SK-N-SH treated with all-trans-retinoic acid at 6 μM for 48 hours (cell line): ENCODE measurements at places on chromosomes 12 and 14.

GRCh38 chr12:24138041-24138440, 188.6 kb upstream of the SOX5 start:
- ATAC-seq: no peak

- ATAC-seq: no peak
Measured at GRCh38 chr14:50355692-50356091, 41.0 kb downstream of the CDKL1 start.

DNA sequence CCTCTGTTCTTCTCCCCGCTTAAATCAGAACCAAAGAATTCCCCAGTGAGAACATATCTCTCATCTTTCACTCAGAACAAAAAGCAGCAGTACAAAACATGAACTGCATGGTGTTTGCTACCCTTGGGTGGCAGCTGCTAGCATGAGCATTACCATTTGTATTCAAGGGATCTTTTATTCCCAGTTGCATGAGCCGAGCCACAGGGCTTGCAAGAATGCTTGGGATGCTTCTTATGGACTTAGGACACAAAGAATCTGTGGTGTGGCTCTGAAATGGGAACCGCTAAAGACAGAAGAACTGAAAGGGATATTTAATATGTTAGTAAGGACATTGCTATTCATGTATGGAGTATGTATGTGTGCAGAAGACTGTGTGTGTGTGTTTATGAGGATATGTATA, 190.6 kb downstream of the TMX1 start:
- no peak for ATAC-seq

DNA sequence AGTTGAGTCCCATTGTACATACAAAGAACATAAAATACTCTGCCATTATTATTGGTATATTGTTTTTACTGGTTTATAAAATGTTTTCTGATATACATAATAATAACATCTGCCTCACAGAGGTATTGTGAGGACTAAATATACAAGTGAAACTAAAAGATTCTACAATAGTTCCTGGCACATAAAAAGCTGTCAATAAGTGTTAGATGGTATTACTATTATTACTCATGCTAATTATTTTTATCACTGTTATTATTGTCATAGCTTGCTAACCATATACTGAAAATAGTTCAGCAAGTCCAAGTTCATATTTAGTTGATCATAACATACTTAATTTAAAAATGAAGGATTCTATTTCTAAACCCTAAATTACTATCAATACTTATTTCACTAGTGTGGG, 34.4 kb downstream of the BTG1 start:
- ATAC-seq: no peak

GRCh38 chr14:93638790-93639189, 149.5 kb downstream of the PRIMA1 start:
- ATAC-seq: no peak

DNA sequence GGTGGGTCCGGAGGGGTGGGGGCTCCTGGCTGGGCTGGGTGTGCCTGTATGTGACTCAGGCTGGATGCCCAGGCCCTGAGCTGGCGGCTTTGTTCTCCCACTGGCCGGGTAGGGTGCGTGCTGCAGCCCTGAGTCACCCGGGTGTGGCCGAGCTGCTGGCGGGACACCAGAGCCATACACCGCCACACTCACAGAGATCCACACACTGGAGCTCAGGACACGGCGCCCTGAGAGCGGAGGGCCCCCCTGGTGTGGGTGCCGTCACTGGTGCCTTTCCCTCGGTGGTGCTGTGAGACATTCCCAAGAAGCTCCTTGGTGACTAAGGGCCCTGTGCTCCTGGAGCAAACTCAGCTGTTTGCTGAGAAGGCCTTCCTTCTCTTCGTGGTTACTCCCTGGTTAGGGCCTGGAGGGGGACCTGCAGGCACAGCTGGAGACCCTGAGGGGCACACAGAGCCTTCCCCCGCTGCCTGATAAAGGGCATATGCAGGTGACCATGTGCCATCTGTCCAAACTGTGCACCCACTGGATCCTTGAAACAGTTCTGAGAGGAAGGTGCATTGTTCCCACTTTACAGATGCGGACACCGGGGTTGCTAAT, 44.3 kb downstream of the KRT80 start:
- peak; percentile 87 for ATAC-seq

- no peak for ATAC-seq
Measured at GRCh38 chr14:59310633-59311032, 122.2 kb downstream of the DAAM1 start.

GRCh38 chr12:124419292-124420040, 124.6 kb downstream of the RFLNA start:
- ATAC-seq: no peak

DNA sequence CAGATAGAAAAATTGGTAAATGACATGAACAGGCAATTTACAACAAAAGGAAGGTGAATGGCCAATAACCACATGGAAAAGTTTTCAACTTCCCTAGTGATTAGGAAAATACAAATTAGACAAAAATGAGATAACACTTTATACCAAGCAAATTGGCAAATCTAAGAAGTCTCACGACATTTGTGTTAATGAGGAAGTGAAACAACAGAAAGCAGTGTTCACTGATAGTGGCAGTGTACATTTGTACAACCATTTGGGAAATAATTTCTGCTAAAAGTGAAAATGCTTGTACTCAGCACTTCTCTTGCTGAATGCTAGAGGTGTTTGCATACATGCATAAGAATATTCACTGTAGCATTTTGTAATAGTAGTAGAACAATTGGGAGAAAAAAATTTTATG, 126.6 kb downstream of the LLPH start:
- no peak for ATAC-seq

DNA sequence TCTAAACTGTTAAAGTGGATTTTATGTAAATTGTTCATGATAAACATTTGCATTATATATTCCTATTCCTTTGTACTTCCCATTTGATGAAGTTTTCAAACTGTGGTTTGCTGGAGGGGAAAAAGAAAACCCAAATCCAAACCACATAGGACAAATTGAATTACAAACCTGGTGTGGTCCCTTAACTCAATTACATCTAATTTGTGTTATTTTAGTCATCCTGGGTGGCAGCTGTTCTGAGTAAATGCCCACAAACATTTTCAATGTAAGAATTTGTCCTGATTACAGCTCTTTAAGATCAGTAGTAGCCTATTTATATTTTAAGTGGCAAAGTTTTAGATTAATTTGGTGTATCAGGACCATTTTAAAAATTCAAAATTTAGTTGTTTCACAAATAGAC, 153.9 kb downstream of the RAD51B start:
- no peak for ATAC-seq

GRCh38 chr12:104712477-104712876, 245.6 kb downstream of the SLC41A2 start:
- no peak for ATAC-seq

DNA sequence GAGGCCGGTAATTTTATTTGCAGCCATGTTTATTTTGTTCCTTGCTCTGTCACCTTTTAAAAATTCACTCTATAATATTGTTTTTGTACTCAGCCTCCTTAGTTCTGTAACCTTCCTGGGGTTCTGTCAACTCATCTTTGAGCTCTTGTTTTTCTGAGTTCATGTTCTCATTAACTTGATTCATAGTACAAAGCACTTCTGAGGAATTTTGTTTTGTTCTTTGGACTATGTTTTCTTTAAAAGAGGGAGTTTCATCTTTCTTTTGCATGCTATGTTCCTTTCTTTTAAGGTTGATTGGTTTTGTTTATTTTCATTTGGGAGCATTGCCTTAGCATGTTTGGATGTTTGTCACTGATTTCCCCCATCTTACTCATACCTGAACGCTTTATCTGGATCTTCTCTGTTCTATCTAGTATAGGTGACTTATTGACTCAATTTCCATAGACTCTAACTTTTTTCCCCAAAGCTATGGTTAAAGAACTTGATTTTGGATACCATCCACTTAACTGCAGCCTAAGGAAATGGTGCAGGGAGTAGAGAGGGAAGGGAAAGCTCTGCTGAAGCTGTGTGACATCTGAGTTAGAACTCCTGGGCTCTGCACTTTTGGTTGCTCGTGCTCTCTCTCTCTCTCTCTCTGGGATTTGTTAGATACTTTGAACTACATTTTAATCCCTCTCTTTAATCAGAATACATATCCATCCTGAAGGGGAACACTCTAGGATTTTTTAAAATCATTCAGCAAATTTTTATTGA, 268.5 kb downstream of the PAWR start:
- ATAC-seq: no peak

DNA sequence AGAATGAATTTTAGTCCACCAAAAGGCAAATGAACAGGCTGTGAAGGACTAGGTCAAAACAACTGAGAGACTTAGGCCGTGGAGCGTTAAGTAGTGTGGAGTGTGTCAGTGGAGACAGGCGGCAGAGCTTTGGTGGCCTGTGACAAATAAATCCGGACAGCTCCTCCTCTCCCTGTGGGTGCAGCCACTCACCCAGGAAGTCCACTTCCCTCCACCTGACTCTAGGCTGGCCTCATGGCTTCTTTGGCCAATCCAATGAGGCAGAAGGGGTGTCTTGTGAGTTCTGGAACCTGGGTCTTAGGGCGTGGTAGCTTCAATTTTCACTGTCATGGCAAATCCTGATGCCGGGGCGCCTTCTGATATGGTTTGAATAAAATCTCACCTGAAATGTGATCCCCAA, 180.9 kb upstream of the C14orf180 start:
- ATAC-seq: no peak

DNA sequence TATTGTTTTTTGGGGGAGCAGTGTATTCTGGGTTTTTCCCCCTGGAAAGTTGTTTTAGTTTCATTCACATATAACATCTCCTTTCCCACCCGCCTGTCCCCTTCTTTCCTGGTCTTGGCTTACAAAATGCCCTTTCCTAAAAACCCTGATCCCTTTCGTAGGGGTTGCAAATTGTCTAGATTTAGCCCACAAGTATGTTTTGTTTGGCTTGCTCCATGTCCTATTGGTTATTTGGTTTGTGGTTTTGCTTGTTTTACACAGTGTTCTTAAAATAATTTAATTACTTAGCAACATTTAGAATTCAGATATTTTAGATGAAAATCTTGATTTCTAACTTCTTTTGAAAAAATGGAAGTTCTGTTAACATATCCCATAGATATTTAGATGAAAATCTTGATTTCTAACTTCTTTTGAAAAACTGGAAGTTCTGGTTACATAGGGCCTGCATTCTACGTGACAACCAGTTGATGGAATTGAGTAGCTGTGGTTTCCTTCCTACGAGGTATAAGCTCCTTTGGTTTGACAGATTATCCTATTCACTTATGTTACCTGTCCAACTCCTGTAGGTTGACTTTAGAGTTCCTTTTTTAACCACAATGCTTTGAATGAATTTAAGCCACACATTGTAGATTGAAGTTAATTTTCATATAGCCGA, 89.2 kb upstream of the TMEM263 start:
- ATAC-seq: no peak

- no peak for ATAC-seq
Measured at GRCh38 chr12:107007411-107007810, 20.5 kb upstream of the MTERF2 start.

- ATAC-seq: no peak
Measured at GRCh38 chr12:113641426-113642030, 169.9 kb upstream of the LHX5 start.
